CD4-positive, alpha-beta T cell treated with Interleukin-4 for 1 hour (primary cell): ENCODE measurements at places on chromosomes 13 and 19.
A peak's percentile ranks its signal among the peaks of the same experiment; 100 is the strongest.

- no peak for DNase-seq
Measured at GRCh38 chr19:38727868-38728660, 16.2 kb downstream of the CAPN12 start.

DNA sequence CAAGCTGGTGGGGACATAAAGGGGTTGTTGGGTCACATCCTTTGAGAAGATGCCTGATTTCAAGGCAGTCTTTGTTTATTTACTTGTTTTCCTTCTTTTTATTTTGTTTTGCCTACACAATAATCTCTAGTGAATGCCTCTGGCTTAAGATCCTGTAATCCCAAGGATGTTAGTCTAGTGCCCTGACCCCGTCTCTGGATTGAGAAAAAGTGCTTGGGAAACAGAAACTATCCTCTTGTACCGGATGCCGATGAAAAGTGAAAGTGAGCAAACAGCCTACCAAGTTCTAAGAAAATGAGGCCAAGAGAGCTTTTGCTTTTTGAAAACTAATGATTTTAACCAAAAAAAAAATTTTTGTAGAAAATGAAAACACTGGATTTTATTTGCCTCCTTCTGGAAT is 42.1 kb upstream of the C1QTNF9 start:
- peak; percentile 76 for DNase-seq

DNA sequence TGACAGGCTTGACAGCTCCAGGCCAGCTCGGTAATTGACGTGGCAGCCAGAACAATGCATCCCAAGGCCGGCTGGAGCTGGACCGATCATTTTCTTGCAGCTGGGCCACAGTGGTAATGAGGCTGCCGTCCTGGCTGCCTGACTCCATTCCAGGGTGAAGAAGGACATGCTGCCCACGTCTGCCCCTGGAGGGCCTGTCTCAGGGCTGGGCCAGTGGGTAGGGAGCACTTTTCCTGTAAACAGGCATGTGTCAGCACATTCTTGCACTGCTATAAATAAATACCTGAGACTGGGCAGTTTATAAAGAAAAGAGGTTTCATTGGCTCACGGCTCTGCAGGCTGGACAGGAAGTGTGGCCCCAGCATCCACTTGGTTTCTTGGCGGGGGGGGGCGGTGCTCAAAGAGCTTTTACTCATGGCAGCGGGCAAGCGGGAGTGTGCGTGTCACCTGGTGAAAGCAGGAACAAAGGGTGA is 38.1 kb upstream of the KCTD15 start:
- no peak for DNase-seq

DNA sequence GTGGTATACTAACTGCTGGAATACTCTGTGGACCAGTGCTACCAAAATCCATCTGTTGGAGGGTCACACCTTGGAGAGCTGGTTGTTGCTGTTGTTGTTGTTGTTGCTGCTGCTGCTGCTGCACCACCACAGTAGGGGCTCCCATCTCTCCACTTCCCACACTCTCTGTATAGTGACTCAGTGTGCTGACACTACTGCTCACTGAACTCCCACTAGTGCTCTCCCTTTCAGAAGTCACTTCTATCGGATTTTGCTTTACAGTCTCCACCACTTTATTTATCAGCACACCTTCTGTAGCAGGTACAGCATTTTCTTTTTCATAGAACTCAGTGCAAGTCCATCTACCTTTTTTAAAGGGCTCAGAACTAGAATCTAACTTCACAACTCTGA is 1.7 kb downstream of the TSC22D1 start:
- no peak for DNase-seq

DNA sequence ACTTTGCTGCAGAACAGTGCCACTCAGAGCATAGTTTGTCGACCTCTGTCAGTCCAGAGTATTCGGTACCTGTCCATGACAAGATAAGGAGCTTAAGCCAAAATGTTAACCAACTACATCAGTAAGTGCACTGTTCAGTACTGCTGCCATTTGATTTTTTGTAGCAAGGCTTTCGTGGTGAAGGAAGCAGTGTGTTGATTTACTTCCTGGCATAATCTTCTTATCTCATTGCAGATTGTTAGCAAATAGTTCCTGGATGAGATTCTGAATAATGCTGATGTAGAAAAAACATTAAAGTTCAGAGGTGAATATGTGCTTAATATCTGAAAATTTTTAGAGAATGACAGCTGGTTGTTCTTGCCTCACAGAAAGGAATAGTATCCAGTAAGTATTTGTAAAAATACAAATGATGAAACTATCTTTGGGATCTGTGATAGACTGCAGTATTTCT is 85.7 kb downstream of the LRRC63 start:
- DNase-seq, result no peak

- DNase-seq, result no peak
Measured at GRCh38 chr13:97318532-97318931, 96.4 kb downstream of the MBNL2 start.

DNA sequence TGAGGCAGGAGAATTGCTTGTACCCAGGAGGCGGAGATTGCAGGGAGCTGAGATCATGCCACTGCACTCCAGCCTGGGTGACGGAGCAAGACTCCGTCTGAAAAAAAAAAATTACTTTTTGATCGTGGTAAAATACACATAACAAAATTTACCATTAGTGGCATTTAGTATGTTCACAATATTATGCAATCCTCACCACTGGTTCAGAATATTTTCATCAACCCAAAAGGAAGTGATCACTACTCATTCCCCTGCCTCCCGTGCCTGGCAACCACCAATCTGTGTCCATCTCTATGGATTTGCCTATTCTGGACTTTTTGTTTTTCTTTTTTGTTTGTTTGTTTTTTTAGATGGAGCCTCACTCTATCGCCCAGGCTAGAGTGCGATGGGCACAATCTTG is 1.2 kb upstream of the PALM3 start:
- no peak for DNase-seq

GRCh38 chr19:39127812-39128515 is 2.4 kb downstream of the PAK4 start:
- DNase-seq, result no peak

DNA sequence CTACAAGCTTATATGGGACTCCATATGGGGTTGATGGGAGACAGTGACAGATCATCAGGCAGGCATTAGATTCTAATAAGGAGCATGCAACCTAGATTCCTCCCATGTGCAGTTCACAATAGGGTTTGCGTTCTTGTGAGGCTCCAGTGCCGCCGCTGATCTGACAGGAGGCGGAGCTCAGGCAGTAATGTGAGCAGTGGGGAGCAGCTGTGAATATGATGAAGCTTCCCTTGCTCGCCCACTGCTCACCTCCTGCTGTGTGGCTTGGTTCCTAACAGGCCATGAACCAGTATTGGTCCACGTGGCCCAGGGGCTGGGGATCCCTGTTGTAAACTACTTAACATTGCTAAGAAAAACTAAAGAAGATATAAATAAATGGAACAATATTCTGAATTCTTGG is 378.4 kb downstream of the KCNRG start:
- DNase-seq, result no peak

DNA sequence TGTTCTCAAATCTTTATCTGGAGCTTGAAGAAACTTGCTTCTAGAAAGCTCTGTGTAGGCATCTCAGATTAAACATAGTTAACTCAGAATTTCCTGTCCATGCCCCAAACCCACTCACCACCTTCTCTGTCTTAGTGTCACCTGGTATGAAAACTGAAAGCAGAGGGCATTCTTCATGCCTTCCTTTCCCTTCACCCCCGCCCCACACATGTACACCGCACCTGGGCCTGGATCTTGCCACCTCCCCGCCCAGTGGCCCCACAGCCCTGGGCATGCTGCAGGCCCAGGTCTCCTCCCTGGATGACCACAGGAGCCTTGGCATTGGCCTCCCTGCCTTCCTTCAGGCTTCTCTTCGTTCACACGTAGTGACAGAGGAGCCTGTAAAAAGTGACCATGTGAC is 15.8 kb downstream of the CFAP97D2 start:
- DNase-seq, result no peak

DNA sequence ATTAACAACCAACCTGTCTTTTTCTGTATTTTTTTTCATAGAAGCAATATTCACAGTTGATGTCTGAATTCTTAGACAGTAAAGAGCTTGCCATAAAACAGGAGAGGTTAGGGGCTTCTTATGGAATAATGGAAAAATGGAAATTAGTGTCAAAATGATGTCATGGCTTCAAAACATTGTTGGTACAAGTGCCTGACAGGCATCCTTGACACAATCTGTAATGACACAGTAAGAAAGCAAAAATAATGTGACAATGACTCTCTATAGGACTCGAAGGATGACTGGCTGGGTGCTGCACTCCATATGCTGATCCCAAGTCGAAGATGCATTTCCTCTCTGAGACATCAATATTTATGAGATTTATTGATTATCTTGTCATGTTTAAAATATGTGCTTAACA is 205.3 kb upstream of the DACH1 start:
- no peak for DNase-seq

DNA sequence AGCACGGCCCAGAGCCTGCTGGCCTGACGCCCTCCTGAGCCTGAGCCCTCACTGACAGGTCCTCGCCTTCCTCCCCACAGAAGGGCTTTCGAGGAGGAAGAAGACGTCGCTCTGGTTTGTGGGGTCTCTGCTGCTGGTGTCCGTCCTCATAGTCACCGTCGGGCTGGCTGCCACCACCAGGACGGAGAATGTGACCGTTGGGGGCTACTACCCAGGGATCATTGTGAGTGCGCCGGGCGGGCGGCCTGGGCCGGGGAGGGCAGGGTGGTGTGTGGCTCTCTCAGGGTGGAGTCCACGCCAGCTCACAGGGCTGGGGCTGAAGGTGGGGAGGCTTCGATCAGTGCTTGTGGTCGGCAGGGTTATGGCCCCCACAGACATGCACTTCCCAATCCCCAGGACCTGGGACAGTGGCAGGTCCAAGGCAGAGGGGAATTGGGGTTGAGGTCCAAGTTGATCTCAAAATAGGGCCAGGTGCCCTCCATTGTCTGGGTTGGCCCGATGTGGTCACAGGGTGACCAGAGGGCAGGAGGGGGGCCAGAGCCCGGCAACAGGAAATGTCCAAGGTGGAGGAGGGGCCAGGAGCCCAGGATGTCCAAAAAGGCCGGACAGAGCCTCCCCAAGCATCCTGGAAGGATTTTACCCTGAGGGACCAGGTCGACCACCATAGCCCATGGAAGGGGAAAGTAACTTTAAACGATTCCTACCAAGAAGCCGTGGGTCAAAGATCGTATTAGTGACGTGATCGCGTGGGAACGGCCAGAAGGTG is 7.2 kb downstream of the TMEM255B start:
- DNase-seq, result no peak

- no peak for DNase-seq
Measured at GRCh38 chr13:27264181-27264580, 6.4 kb upstream of the RASL11A start.

GRCh38 chr19:44642377-44642776 is 1.3 kb upstream of the PVR start:
- no peak for DNase-seq

- DNase-seq, result no peak
Measured at GRCh38 chr13:33279414-33280278, 5.9 kb downstream of the STARD13 start.

DNA sequence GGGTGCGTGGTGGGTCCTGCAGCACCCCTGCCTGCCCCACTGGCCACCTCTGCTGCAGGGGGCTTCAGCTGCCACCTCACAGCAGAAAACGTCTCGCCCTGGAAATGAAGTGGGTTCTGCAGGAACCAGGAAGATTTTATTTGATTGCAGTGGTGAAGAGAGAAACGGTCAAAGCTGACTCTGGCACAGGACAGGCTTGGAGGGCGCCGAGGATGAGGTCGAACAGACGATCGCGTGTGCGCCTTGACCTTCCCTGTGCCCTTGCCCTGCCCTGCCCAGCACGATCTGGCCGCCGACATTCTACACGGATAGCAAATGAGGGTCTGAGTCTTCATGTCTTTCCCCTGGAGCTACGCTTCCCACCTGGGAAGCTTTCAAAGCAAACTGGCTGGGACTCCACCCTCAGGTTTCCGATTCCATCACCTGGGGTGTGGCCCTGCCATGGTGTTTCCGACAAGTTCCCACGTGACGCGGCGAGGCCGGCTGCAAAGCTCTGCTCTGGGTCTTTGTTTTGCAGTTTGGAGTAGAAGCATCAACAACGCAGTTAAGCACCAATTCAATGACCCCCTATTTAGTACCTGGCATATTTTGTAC is 50.3 kb upstream of the TUBGCP3 start:
- DNase-seq, result no peak

DNA sequence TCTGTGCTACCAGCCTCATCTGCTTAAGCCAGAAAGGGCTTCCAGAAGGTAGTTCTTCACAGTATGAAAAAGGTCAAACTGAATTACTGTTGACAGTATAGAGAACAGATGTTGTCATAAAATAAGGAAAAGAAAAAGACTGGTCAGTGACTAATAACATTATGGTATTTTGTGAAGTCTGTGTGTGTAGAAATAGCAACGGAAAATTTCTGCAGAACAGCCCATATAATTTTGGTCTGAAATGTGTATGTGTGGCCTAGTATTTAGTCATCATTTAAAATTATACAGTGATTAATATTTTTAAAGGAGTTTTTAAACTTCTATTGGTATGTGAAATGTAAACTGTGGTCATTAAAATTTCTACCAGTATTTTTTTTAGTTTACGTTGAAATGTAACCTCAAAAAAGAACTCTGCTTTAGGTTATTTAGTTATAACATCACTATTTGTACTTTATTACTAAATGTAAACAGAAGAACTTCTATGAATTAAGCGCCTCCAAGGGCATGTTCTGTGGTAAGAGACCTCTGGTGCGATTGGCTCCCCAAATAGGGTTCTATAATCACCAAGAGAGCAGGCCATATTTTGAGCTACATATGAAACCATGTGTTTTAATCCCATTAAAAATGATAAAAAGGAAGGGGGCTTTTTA is 3.3 kb upstream of the GPR183 start:
- peak; percentile 33 for DNase-seq

GRCh38 chr13:37288057-37288720 is 182.7 kb upstream of the CSNK1A1L start:
- DNase-seq, result no peak

DNA sequence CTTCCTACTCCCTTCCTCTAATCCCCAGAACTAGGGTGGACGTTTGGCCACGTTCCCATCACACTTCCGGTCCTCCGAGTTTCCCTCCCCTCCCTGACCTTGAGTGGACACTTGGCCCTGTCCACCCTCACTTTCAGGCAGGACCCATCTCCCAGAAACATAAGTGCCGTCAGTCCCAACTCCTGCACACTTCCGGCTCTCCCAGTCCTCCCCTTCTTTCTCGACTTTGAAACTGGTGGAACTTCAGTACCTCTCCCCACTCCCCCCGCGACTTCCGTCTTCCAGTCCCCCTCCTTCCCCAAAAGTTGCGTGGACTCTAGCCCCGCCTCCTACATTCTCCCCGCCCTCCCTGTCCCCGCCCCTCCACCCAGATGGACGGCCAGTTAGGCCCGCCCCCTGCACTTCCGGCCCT is 278 bp upstream of the ZNF274 start:
- DNase-seq, result no peak

- DNase-seq, result no peak
Measured at GRCh38 chr19:49272204-49272603, 52.8 kb downstream of the SLC6A16 start.

- DNase-seq, result no peak
Measured at GRCh38 chr13:112837371-112838037, 131.5 kb upstream of the MCF2L start.

DNA sequence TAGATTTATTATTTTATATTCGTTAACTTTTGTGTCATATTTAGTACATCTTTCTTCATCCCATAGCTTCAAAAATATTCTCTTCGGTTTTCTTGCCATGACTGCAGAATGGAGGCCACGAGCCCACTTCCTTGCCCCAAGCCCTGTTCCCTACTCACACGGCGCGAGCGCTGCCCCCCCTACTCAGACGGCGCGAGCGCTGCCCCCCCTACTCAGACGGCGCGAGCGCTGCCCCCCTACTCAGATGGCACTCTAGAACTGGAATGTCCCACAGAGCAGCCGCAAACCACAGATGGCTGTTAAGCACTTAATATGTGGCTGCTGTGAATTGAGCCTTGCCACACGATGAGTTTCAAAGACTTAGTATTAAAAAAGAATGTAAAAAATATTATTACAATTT is 102.2 kb upstream of the PEG3 start:
- no peak for DNase-seq
